ENCODE measurements at places on chromosomes 1 and 21.

DNA sequence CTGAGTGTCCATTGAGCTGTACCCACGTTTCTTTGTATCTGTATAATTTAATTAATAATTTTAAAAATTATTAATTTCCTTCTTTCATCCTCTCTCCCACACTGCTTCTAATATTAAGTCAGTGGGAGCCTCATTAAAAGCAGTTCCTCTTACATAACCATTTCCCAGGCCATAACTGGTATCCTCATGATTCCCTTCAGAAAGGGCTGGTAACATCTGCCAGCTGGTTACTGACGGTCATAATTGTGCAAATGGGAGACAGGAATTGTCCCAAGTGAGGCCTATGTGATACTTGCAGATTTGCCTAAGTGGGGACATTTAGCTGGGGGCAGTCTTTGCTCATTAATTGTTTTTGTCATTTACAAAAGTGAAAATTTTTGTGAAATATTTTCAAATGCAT is 69.0 kb upstream of the SPAG17 start:
- no peaks in the 10 kb centered on the region for H3K4me1 ChIP-seq
- H3K27me3 ChIP-seq = no peaks in the 10 kb centered on the region
- no peak overlapping the region for H3K4me3 ChIP-seq
- no peaks in the 10 kb centered on the region for H3K36me3 ChIP-seq
- no peak for DNase-seq

DNA sequence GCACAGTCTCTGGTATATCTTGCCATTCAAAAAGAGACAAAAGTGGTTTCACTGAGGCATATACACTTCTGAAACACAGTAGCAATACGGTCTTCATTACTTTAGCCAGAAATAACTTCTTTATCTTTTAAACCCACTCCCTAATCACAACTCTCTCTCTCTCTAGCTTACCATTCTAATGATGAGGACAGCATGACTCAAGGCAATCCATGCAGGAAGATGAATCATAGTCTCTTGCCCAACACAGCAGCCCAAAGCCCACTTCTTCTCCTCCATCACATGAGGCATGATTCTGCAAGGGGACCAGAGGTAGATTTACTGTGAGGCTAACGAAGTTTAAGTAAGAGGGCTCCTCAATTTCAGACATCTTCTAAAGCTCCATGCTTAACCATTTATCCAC is 285.0 kb upstream of the NR5A2 start:
- H3K27me3 ChIP-seq = peaks cover 3% of the 10 kb centered on the region
- no peak for DNase-seq
- no peaks in the 10 kb centered on the region for H3K36me3 ChIP-seq
- H3K27ac ChIP-seq = no peak overlapping the region

DNA sequence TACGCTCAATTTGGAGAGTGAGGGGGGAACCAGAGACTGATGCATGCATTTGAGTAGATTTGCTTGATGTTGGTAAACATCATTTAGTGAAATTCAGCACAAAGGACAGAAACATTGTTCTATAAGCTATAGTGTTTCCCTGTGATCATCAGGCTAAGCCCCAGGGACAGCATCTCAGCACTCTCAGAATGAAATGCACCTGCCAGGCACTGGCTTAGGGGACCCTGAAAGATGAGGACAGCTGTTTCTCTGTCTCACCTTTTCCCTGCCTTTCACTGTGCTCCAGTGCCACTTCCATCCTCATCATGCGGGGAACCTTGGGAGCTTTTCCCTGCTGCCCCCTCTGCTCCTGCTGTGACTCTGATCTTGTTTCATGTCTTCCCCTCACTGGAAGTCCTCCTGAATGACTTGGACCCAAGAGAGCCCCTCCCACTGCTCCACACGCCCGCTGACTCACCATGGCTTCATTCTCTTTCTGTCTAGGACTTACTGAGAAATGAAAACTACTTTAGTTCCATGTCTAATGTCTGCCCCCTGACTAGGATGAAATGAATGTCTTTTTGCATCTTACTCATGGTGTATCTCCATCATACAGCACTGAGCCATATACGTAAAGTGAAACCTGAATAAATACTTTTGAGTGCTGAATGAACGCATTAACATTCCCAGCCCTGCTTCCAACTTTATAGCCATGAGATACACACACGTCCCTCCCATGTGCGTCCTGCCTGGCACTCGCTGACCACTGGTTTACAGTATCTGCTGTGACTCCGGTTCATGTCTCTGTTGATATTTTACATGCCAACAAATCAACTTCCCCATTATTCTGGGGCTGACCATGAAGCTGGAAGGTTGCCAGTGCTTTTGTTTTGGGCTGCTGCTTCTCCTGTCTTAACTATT is 182.0 kb downstream of the PCP4 start:
- DNase-seq = no peak
- H3K4me1 ChIP-seq = no peaks in the 10 kb centered on the region
- H3K36me3 ChIP-seq = peaks cover 86% of the 10 kb centered on the region
- H3K27ac ChIP-seq = no peak overlapping the region
- H3K4me3 ChIP-seq = no peak overlapping the region
- H3K27me3 ChIP-seq = no peaks in the 10 kb centered on the region

DNA sequence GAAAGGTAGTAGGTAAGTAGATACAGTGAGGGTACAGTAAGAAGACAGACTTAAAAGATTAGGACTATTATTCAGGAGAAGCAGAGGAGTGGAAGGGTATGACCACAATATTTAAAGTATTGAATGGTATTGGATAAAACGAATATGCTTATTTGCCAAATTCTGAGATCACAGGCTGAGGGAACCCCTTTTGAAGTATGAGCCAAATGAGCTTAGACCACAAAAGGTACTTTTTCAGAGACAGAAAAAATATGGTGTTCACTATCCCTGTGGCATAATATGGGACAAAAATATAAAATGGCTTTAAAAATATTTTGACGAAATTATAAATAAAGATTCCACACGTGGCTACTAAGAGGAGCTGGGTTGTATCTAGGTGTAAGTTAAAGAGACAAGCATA is 880 bp upstream of the MTF2 start:
- no peaks in the 10 kb centered on the region for H3K27me3 ChIP-seq
- peak overlapping the region; percentile 95 for H3K4me3 ChIP-seq
- peaks cover 4% of the 10 kb centered on the region for H3K4me1 ChIP-seq
- no peak for DNase-seq
- H3K27ac ChIP-seq = peak overlapping the region; percentile 88
- H3K36me3 ChIP-seq = peaks cover 13% of the 10 kb centered on the region

Data from endodermal cell (in vitro differentiated cells).